ENCODE measurements at places on chromosomes 3 and 15.
A peak's percentile ranks its signal among the peaks of the same experiment; 100 is the strongest.

DNA sequence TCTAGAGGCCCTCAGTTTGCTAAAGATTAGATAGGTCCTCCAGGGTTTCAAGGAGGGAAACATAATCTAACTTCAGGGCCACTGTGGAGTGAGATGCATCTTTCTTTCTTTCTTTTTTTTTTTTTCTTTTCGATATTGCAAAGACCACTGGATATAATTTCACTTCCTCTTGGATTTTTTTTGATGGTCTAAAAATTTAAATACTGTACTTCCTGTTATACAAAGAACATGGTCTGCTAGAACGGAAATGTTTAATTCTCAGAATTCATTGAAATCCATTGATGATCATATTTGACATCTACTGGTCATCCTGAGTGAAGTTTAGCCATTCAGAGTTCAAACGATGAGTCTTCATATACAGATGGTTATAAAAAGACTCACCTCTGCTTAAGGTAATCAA is 808.8 kb upstream of the LMCD1 start:
- no peak for DNase-seq

GRCh38 chr3:48429317-48429959 is 448 bp downstream of the PLXNB1 start:
- DNase-seq = no peak

DNA sequence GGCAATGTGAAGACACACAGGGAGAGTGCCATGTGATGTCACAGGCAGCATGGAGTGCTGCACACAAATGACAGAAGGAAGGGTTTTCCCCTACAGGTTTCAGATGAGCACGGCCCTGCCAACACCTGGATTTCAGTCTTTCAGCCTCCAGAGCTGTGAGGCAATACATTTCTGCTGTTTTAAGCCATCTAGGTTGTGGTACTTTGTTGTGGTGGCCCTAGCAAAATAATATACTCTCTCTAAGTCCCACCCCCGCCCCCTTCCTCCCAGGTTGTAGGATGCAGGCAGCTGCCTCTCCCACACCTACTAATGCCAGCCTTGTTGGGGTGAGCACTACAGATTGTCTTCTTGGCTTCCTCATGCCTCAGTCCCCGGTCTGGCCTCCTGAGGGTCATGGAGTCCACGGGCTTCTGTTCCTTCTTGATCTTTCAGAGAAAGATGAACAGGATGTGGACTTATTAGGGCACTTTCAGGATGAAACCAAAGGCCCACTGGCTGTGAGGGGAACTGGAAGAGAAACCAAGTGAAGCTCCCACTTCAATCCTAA is 180.0 kb downstream of the CD47 start:
- no peak for DNase-seq

- peak; percentile 13 for DNase-seq
Observed at GRCh38 chr3:99686955-99687612, 48.7 kb downstream of the COL8A1 start.

- DNase-seq = no peak
Observed at GRCh38 chr15:69853544-69853951, 244.2 kb downstream of the TLE3 start.

GRCh38 chr15:36495456-36495991 is 83.9 kb upstream of the CDIN1 start:
- DNase-seq = no peak

DNA sequence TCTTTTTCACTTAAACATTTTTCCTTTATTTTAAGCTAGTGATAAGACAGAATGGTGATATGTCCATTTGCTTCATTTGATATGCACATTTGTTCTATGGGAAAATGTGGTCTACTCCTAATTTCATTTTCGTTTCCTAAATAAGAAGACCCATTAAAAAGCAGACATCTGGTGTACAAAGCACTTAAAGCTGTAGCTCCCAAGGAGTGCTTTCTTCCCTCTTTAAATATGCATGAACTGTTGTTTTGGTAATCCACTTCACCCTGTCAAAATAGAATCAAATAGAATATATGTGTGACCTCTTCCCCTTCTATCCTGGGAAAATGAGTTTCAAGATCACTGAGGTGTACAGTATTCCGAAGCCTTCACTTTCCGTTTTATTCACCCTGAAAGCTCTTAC is 182.8 kb downstream of the ROBO2 start:
- no peak for DNase-seq

- no peak for DNase-seq
Observed at GRCh38 chr3:63309768-63310167, 31.7 kb downstream of the SYNPR start.

DNA sequence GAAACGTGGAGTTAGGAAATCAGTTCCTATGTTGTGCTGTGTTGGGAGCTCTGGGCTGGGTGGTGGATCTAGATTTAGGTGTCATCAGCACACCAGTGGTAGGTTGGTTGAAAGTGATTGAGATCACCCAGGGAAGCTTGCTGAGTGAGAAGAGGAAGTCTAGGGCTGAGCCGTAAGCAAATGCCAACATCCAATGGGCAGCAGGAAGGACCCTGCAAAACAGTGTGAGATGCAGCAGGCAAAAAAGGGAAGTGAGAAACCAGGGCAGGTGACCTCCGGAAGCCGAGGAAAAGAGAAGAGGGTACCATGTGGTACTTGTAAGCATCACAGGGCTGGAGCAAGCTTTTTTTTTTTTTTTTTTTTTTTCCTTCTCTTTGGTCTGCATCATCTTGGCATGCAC is 15.9 kb upstream of the COPG1 start:
- no peak for DNase-seq

- no peak for DNase-seq
Observed at GRCh38 chr3:46946416-46946815, 30.1 kb downstream of the CCDC12 start.

DNA sequence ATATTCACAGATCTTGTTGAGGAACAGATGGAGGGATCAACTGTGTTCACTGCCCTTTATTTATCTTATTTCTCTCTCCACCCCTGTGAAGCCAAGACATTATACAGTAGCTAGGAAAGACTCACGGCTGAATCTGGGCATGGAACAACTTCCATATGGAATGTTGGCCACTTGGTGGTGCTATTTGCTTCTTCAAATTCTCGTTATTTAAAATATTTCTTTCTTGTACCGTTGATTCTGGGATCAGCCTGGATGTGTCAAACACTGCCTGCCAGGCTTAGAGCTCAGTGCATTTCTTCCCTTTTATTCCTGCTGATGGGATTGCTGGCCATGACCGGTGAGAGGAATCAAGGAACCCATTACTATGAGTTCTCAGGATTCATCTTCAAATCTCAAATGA is 17.5 kb upstream of the GASK1A start:
- DNase-seq = no peak

GRCh38 chr3:81602781-81603180 is 158.7 kb downstream of the GBE1 start:
- DNase-seq = no peak

DNA sequence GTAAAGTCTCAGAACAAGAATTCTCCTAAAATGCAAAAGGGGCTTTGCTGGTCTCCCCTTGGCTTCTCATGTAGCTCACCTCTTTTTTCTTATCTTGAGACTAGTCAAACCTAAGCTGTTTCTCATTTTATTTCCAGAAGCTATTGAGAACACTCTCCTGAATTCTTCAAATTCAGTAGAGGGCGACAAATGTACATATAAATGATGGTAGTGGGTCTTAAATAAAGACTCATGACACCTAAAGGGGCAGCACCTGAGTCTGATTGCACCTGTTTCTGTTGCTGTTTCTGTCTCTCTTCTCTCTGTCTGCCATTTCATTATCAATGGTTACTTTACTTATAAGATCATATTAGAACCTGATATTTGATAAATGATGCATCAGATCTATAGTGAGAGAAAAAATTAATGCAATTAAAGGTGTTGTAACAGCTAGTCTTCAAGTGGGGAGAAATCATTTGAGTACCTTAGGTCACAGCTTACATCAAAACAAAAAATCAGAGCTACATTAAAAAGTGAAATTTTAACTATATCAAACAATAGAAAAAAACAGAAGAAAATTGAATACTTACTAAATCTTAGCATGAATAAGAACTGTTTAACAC is 7.0 kb downstream of the ADIPOQ start:
- no peak for DNase-seq

GRCh38 chr3:44712455-44713075 is at the start of gene ZNF502:
Gene ZNF502, plus strand, starts transcription at chr3:44712660. Its CDS starts 7,602 bp downstream, at chr3:44720262.
- peak; percentile 22 for DNase-seq

DNA sequence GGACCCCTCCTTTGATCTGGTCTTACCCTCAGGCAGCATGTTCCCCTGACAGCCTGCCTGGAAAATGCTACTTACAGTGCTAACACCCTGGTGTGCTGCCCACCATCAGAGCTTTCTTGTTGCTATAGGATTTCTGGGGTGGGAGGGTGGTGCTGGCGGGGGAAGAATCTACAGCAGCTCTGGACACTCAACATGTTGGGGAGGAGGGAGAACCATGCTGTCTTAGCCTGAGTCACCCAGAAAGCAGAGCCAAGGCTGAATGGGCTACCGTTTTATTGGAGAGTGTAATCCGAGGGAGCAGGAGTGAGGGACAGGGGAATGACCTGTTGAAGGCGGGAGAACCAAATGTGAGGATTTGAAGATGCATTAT is 45.6 kb downstream of the MFSD1 start:
- DNase-seq = no peak

GRCh38 chr3:27201492-27201891 is 167.7 kb downstream of the NEK10 start:
- DNase-seq = no peak

GRCh38 chr3:18533039-18533438 is 107.9 kb upstream of the SATB1 start:
- no peak for DNase-seq

- DNase-seq = no peak
Observed at GRCh38 chr15:101017093-101017754, 98.1 kb downstream of the LRRK1 start.

GRCh38 chr3:129161860-129162271 is 1.0 kb upstream of the ISY1 start:
- no peak for DNase-seq

DNA sequence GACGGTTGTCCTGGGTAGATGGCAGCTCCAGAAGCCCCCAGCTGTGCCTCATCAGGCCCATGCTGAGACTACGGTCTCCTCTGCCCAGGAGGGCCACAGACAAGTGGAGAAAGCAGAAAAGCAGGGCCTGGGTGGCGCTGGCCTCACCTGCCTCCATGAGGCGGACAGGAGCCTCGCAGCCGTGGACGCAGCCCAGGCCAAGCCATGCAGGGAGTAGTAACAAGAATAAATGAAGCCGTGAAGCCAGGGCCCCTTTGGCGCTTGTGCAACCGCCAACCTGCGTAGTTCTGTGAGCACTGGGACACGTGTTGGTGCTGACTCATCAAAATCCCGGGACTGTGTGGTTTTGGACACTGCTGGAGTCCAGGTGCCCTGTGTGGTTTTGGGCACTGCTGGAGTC is 12.3 kb upstream of the MUC4 start:
- DNase-seq = no peak

DNA sequence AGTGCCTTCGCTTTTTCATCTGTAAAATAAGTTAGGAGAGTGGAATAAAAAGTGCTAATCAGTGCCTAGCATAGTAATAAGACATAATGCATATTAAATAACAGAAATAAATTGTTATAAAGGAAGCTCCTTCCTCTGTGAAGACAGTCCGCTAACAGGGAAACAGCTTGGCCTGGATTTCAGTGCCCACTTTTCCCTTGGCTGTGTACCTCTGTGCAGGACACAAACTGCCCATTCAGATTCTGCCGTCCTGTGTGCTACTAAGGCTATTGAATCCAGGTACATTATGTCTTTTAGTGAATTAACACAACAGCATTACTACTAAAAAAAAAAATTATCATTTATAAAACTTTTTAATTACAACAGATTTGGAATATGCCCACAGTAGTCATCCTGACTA is 90.7 kb downstream of the TBL1XR1 start:
- no peak for DNase-seq

- DNase-seq = no peak
Observed at GRCh38 chr3:51276046-51276445, 109.0 kb upstream of the MANF start.

DNA sequence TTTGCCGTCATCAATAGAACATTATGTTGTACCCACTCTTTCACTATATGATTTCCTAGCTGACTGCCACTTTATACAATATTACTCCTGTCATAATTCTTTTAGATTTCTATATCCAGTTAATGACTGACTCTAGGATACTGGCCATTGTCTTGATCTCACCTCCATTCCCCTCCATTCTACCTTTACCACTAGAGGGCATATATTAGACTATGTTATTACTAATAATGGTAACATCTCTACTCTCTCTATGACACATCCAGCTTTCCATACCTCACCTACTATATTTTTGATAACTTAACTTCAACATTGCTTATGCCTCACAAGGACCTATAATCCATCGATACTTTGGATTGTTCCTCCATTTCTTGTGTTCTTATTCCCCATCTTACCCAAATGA is 31.4 kb upstream of the POU1F1 start:
- DNase-seq = no peak

GRCh38 chr3:11495948-11496557 is 147.7 kb downstream of the VGLL4 start:
- no peak for DNase-seq

GRCh38 chr3:144821583-144821982 is 850.0 kb downstream of the DIPK2A start:
- no peak for DNase-seq

GRCh38 chr3:66121318-66121717 is 82.6 kb upstream of the MAGI1 start:
- no peak for DNase-seq

DNA sequence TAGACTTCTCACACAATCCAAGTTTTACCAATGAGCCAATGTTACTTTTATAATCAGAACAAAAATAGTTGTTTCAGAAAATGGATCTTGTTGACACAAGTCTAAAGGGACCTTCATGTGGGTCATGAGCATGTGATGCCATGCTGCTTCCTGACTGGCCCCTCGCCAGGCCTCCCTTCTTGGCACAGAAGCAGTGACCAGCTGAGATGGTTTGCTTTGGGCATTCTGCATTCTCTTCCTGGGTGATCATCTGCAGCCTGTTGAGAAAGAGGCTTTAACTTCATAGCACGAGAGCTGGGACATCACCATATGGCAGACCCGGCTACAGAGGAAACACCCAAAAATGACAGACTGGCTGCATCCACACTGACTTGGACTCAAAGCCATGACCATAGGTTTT is 45.7 kb downstream of the TGM4 start:
- DNase-seq = no peak

DNA sequence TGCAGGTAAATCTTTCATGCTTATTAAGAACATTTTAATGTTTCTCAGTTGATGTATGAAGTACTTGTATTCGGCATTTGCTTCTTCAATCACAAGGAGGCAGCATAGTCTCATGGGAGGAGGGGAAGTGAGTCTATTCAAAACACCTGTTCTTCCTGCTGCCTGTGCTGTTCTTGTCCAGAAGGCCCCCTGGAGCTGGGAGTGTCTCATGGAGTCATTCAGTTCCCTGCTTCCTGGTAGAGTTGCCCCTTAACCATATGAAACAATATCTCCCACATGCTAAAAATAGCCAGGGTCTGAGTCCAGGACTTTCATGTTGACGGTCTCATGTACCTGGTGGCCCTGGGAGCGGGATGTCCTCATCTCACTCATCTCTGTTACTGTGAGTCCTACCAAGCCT is 15.5 kb upstream of the PPP1R2 start:
- DNase-seq = no peak

DNA sequence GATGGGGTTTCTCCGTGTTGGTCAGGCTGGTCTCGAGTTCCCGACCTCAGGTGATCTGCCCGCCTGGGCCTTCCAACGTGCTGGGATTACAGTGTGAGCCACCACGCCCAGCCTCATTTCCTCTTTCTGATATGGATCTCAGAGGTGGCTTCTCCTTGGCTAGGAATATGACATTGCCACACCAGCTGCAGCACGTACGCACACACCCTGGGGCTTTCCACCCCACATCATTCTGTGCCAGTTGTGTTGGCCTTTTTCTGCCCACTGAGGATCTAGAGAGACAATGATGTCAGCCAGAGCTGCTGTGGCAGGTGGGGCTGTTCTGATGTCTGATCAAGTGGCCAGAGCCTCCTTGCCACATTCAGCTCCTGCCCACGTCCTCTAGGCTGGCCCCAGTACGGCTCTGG is 29.0 kb downstream of the TMEM45A start:
- no peak for DNase-seq
